ENCODE measurements at places on chromosomes 16 and 17. TPM values are rescaled to one million over a fixed set of nuclear protein-coding genes. Genes with fewer than 3 reads are reported as not detected.

- no peak for DNase-seq
- H3K27ac ChIP-seq: no peak overlapping the region
- no peak overlapping the region for H3K4me3 ChIP-seq
- H3K4me1 ChIP-seq: no peaks in the 10 kb centered on the region
These were observed 23.8 kb downstream of the OGFOD1 start for GRCh38 chr16:56475201-56475600.

- no peaks in the 10 kb centered on the region for H3K27me3 ChIP-seq
- H3K36me3 ChIP-seq: no peaks in the 10 kb centered on the region
- H3K4me3 ChIP-seq: no peak overlapping the region
- no peaks in the 10 kb centered on the region for H3K4me1 ChIP-seq
These were observed 781.6 kb upstream of the SOX9 start for GRCh38 chr17:71339206-71339605.

- DNase-seq: no peak
- H3K4me1 ChIP-seq: no peaks in the 10 kb centered on the region
These were observed 75.8 kb downstream of the ADAMTS18 start for GRCh38 chr16:77359065-77359502.

Gene MFAP4
- 6.5 TPM for total RNA-seq

Gene ULK2
- total RNA-seq: 7.9 TPM

Gene HLF
- 8.0 TPM for total RNA-seq
